ENCODE measurements at places on chromosomes 16 and 17. TPM values are rescaled to one million over a fixed set of nuclear protein-coding genes. Genes with fewer than 3 reads are reported as not detected.

- no peak for DNase-seq
Observed at GRCh38 chr17:43025290-43025657, 243 bp downstream of the RND2 start.

DNA sequence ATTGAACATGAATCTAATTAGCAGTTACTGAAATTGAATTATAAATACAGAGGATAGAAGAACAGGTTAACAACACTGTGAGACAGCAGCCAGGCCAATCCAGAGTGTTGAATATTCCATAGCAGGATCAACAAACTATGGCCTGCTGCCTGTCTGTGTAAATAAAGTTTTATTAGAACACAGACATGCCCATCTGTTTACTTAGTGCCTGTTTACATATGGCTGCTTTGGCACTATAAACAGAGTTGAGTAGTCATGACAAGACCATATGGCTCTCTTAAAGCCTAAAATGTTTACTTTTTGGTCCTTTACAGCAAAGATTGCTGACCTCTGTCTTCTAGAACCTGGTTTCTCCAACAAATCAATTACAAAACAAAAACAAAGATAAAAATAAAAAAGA lies 115.4 kb upstream of the CDC42EP4 start:
- DNase-seq: no peak

GRCh38 chr17:19370493-19370960 lies 7.8 kb upstream of the MAPK7 start:
- peak; percentile 87 for DNase-seq

- DNase-seq: no peak
Observed at GRCh38 chr17:70644096-70644495, 474.8 kb downstream of the KCNJ2 start.

DNA sequence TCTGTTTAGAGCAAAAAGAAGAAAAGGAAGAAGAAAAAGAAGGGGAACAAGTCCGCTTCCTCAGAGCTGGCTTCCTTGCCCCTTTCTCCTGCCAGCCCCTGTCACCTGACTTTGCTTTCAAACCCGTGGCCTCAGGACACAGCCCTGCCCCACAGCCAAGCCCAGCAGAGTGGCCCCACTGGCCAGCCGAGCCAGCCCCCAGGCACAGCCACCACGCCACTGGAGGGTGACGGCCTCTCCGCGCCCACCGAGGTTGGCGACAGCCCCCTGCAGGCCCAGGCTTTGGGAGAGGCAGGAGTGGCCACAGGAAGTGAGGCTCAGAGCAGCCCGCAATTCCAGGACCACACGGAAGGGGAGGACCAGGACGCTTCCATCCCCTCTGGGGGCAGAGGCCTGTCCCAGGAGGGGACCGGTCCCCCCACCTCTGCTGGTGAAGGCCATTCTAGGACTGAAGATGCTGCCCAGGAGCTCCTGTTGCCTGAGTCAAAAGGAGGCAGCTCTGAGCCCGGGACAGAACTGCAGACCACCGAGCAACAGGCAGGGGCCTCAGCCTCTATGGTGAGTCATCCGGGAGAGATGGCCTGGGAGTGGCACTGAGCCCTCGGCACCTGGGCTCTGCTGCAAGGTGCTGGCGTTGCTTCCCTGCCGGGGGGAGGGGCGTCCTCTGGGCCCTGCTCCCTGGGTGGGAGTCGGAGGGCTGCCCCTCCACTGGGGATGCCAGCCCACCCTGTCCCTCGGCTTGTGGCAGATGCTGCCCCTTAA lies 27.3 kb downstream of the RNF213 start:
- no peak for DNase-seq

DNA sequence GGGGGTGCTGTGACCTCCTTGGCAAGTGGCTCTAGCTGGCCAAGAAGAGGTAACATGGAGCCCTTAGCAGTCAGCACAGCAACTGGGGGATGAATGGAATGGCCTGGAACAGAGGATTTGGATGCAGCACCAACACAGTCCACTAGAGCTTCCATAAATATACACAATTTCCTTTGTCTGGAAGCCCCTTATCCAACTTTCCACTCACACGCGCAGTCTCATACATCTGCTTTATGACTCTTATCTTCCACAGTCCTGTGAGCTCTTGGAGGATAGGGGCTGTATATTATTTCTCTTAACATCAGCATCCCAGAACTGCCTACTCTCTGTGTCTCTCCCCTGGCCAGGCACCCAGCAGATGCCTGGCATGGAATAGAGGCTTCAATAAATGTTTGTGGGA lies 235.6 kb upstream of the MAF start:
- no peak for DNase-seq

- no peak for DNase-seq
Observed at GRCh38 chr16:8756755-8757154, 40.7 kb downstream of the TMEM186 start.

GRCh38 chr17:61419496-61420046 lies 19.9 kb downstream of the TBX2 start:
- DNase-seq: no peak

DNA sequence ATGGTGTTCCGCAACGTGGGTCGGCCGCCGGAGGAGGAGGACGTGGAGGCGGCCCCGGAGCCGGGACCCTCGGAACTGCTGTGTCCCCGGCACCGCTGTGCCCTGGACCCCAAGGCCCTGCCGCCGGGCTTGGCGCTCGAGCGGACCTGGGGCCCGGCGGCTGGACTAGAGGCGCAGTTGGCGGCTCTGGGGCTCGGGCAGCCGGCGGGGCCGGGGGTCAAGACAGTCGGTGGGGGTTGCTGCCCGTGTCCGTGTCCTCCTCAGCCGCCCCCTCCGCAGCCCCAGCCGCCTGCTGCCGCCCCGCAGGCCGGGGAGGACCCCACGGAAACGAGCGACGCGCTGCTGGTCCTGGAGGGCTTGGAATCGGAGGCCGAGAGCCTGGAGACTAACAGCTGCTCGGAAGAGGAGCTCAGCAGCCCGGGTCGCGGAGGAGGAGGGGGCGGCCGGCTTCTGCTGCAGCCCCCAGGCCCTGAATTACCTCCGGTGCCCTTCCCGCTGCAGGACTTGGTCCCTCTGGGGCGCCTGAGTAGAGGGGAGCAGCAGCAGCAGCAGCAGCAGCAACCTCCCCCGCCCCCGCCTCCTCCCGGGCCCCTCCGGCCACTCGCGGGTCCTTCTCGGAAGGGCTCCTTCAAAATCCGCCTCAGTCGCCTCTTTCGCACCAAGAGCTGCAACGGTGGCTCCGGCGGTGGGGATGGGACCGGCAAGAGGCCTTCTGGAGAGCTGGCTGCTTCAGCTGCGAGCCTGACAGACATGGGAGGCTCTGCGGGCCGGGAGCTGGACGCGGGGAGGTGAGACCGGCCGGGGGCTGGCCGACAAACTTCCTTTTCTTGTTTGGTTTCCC lies 821 bp downstream of the SOCS7 start:
- DNase-seq: no peak

- DNase-seq: peak; percentile 51
Observed at GRCh38 chr17:48578616-48579470, 693 bp upstream of the HOXB4 start.

GRCh38 chr16:67206838-67207248 lies 7.9 kb downstream of the ELMO3 start:
- DNase-seq: peak; percentile 46

The PVALEF gene
- total RNA-seq: not detected

The SLC35G6 gene
- not detected for total RNA-seq

The OTOP3 gene
- total RNA-seq: not detected

The KRTAP4-5 gene
- total RNA-seq: not detected
